Peyer's patch (tissue), 4 donors: ENCODE measurements at places on chromosomes 2 and 18.

DNA sequence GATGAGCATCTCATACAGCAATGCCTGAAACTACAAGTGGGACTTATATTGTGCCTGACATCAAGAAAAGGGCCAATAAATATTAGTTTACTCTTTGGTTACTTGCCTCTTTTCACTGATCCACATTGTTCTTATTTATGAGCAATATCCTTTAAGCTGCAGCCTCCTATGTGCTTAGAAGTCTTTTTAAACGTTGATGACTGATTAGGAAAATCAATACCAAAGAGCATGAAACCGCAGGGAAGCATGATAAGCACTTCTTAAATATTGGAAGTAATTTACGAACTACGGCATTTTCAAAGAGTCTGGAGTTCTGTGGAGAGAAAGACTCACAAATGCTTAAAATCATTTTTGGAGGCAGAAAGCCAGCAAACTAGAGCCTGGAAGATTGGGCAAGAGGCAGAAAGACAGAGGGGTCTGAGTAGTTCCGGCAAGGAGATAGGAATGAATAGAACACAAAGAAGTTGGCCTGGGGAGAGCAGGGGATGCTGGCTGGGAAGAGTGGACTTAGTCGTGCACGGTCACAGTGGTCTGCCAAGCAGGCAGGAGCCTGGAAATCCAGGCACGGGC is 122.6 kb upstream of the NOSTRIN start:
- H3K4me3 ChIP-seq, result no peak overlapping the region
- no peak for DNase-seq
- no peaks in the 10 kb centered on the region for H3K36me3 ChIP-seq
- no peaks in the 10 kb centered on the region for H3K4me1 ChIP-seq

GRCh38 chr2:155100261-155100660 is 401.8 kb downstream of the KCNJ3 start:
- H3K36me3 ChIP-seq, result no peaks in the 10 kb centered on the region
- DNase-seq, result no peak
- H3K4me3 ChIP-seq, result no peak overlapping the region
- no peak overlapping the region for H3K27ac ChIP-seq
- no peaks in the 10 kb centered on the region for H3K4me1 ChIP-seq
- no peaks in the 10 kb centered on the region for H3K27me3 ChIP-seq

DNA sequence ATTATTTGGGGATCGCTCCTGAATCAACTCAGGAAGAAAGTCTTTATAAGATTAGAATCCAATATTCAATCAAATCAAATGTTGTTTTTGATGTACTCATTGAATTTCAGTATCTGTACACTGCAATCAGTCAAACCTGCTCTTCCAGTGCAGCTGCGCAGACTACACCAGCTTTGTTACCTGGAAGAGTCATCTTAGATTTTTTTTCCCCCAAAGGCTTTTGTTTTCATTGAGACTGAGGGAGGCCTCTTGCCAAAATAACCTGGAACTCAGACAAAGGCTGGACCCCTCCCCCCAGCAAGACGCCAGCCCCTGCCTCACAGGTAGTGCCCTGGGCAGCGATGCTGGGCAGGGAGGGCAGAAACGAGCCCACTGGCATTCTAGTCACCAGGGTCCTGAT is 74.8 kb downstream of the ARHGEF4 start:
- H3K27ac ChIP-seq, result no peak overlapping the region
- H3K27me3 ChIP-seq, result no peaks in the 10 kb centered on the region
- no peak for DNase-seq
- no peak overlapping the region for H3K4me3 ChIP-seq
- no peaks in the 10 kb centered on the region for H3K36me3 ChIP-seq
- H3K4me1 ChIP-seq, result no peaks in the 10 kb centered on the region

- H3K4me1 ChIP-seq, result no peaks in the 10 kb centered on the region
- H3K4me3 ChIP-seq, result no peak overlapping the region
- no peak overlapping the region for H3K27ac ChIP-seq
- DNase-seq, result no peak
These were observed 442.6 kb upstream of the LRATD1 start for GRCh38 chr2:14189929-14190328.

DNA sequence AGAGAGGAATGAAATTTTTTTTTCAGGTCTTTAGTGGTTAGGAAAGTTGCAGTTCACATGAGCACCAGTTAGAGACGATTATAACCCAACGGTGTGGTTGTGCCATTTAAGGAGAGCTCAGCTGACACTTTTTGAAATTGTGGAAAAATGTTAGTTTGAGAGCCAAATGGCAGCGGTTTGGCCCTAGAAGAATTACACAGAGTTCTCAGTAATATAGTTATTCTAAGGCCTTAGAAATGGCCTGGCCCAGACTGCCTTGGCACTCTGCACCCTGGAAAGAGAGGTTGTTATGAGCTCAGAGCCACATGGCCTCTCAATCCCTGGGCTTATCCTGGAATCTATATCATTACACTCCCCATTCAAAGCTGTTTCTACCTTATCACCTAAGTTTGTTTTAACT is 117.4 kb downstream of the RHBDD1 start:
- H3K4me3 ChIP-seq, result no peak overlapping the region
- no peaks in the 10 kb centered on the region for H3K27me3 ChIP-seq
- DNase-seq, result no peak
- no peaks in the 10 kb centered on the region for H3K4me1 ChIP-seq

- no peak overlapping the region for H3K4me3 ChIP-seq
- no peak overlapping the region for H3K27ac ChIP-seq
- H3K36me3 ChIP-seq, result no peaks in the 10 kb centered on the region
- no peak for DNase-seq
- no peaks in the 10 kb centered on the region for H3K27me3 ChIP-seq
These were observed 212.0 kb upstream of the MGAT5 start for GRCh38 chr2:134041877-134042276.

- no peak overlapping the region for H3K4me3 ChIP-seq
- no peaks in the 10 kb centered on the region for H3K36me3 ChIP-seq
- H3K4me1 ChIP-seq, result no peaks in the 10 kb centered on the region
- DNase-seq, result no peak
These were observed 565.7 kb downstream of the ZEB2 start for GRCh38 chr2:143954186-143954585.

- no peaks in the 10 kb centered on the region for H3K36me3 ChIP-seq
- peaks cover 5% of the 10 kb centered on the region for H3K4me1 ChIP-seq
- peak overlapping the region; percentile 42 for H3K27ac ChIP-seq
- no peaks in the 10 kb centered on the region for H3K27me3 ChIP-seq
- no peak overlapping the region for H3K4me3 ChIP-seq
- DNase-seq, result no peak
These were observed 19.8 kb downstream of the BIN1 start for GRCh38 chr2:127086990-127087790.

DNA sequence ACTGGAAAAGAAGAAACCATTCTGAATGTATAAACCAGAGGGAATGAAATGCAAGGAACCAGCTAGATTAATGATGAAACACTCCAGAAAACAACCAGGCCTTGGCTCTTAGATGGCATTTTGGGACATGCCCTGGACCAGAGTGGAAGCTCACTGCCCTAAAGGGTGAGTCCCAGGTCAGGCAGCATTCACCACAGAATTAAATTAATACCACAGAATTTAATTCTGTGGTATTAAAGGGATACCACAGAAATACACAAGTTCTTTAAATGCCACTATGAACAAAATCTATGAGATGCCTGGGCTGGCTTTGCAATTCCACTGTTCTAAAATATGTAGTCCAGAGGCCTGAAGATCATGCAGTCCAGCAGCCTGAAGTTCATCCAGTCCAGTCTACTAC is 122.3 kb upstream of the KYNU start:
- H3K27me3 ChIP-seq, result no peaks in the 10 kb centered on the region
- no peak overlapping the region for H3K27ac ChIP-seq
- H3K36me3 ChIP-seq, result no peaks in the 10 kb centered on the region
- no peak overlapping the region for H3K4me3 ChIP-seq

DNA sequence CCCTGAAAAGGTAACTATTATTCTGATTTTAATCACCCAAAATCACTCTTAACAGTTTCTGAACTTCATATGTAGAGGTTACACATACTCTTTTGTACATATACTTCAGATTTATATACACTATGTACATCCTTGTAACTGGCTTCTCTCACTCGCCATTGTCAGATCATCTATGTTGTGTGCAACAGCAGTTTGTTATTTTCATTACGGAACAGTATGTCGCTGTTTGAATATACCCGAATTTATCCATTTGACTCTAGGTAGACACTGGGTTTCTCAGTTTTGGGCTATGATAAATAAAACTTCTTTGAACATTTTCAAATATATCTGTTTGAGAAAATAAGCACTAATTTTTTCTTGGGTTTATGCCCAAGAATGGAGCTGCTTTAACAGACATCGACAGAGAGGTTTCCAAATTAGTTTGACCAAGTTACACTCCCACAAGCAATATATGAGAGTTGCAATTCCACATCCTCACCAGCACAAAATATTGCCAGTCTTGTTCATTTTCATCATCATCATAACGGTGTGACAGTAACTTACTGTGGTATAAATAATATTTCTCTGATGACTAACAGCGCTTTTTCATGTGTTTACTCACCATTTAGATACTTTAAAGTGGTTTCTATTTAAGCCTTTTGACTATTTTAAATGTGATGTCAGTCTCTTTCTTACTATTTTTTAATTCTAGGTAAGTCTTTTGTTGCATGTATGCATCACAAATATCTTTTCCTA is 80.9 kb downstream of the SMC6 start:
- H3K36me3 ChIP-seq, result no peaks in the 10 kb centered on the region
- H3K4me3 ChIP-seq, result no peak overlapping the region
- no peak for DNase-seq
- no peaks in the 10 kb centered on the region for H3K4me1 ChIP-seq
- H3K27me3 ChIP-seq, result no peaks in the 10 kb centered on the region

GRCh38 chr18:23377669-23378301 is 75.3 kb upstream of the RIOK3 start:
- peak overlapping the region; percentile 75 for H3K27ac ChIP-seq
- no peak overlapping the region for H3K4me3 ChIP-seq
- H3K27me3 ChIP-seq, result no peaks in the 10 kb centered on the region

DNA sequence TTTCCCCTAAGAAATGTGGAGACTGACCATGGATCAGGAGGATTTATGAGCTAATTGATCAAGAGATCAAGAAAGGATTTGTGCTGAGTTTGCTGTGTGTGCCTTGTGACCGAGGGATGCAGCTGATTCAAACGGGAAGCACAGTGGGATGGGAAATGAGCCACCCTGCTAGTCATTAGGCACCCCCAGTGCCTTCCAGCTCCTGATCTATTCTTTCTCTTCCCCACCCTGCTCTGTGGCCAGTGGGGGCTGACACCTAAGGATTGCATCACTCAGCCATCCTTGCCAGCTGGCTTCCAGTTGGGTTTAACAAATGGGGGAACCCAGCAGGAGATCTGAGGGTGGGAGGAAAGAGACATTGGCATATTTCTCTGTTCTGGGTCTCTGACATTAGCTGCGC is 132.2 kb upstream of the CXCR4 start:
- no peaks in the 10 kb centered on the region for H3K4me1 ChIP-seq
- no peaks in the 10 kb centered on the region for H3K36me3 ChIP-seq
- H3K27ac ChIP-seq, result no peak overlapping the region
- no peak overlapping the region for H3K4me3 ChIP-seq
- no peaks in the 10 kb centered on the region for H3K27me3 ChIP-seq
- no peak for DNase-seq

GRCh38 chr2:161135951-161136593 is 24.2 kb upstream of the TANK start:
- peak overlapping the region; percentile 70 for H3K27ac ChIP-seq
- peak overlapping the region; percentile 37 for H3K4me3 ChIP-seq
- no peaks in the 10 kb centered on the region for H3K36me3 ChIP-seq
- no peak for DNase-seq

GRCh38 chr18:73452866-73453265 is 585.1 kb upstream of the NETO1 start:
- no peak overlapping the region for H3K27ac ChIP-seq
- DNase-seq, result no peak
- H3K27me3 ChIP-seq, result no peaks in the 10 kb centered on the region
- no peak overlapping the region for H3K4me3 ChIP-seq
- H3K4me1 ChIP-seq, result no peaks in the 10 kb centered on the region
- no peaks in the 10 kb centered on the region for H3K36me3 ChIP-seq

DNA sequence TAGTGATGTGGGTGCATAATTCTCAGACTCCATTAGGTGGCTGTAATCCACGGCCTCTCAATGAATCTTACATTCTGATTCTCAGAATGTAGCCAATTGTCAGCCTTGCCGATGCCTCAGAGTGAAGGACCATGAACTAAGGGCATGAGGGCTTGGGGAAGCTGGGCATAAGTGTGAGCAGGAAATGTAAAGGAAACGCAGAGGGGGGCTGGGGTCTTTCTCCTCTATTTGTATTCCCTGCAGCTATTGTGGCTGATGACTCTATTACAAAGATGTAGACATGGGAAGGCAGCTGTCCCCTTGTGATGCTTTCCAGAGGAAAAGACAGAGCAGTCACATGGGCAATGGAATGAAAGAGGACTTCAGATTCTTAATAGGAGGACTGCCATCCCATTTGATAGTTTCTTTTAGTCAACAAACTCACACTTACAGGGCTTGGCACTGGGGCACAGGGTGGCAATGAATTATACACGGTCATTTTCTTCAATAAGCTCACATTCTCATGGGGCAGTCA is 353.2 kb upstream of the PKDCC start:
- no peaks in the 10 kb centered on the region for H3K27me3 ChIP-seq
- no peaks in the 10 kb centered on the region for H3K36me3 ChIP-seq

- no peaks in the 10 kb centered on the region for H3K27me3 ChIP-seq
- H3K27ac ChIP-seq, result no peak overlapping the region
- no peak for DNase-seq
- H3K4me3 ChIP-seq, result no peak overlapping the region
These were observed 57.5 kb upstream of the CPO start for GRCh38 chr2:206881708-206882410.

- H3K4me1 ChIP-seq, result no peaks in the 10 kb centered on the region
- no peak overlapping the region for H3K4me3 ChIP-seq
- H3K27me3 ChIP-seq, result no peaks in the 10 kb centered on the region
- DNase-seq, result no peak
These were observed 75.8 kb downstream of the UGGT1 start for GRCh38 chr2:128166746-128167353.

DNA sequence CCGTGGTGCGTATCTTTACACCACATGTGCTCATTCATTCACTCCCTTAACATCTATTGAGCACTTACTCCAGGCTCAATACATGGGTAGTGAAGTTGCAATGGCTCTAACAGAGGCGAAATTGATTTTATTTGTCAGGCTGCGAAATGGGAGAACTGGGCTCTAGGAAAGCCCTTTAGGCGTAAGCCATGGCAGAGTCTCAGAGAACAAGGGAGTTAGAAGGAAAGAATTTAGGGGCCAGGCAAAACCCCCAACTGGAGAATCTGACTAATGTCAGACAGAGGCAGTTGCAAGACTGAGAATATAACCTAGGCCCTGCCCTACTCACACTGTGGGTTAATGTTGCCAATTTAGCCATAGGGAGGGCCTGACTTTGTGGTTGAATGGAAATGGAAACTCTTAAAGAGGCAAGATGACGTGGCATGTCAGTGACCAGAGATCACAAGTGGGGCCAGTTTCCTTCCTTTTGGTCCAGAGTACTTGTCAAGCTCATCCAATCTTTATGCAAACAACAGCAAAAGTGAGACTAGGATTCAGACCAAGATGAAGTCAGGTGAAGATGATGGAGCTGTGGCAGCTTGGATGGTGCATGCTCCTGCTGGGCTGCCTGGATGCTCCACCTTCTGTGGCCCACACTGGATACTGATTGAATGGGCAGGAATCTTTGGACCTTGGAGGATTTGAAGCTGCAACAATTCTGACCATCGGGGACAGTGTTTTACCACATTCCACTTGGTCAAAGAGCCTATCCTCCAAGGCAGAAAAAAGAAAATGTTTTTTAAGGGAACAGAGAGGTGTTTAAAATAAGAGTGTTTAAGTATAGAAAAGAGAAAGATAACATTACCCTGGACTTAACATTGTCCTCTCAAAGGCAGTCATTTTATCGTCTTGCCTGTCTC is 92.2 kb downstream of the CAPN13 start:
- no peak for DNase-seq
- H3K36me3 ChIP-seq, result no peaks in the 10 kb centered on the region
- H3K4me1 ChIP-seq, result no peaks in the 10 kb centered on the region
- no peak overlapping the region for H3K4me3 ChIP-seq
- no peak overlapping the region for H3K27ac ChIP-seq
- no peaks in the 10 kb centered on the region for H3K27me3 ChIP-seq
